ENCODE measurements at places on chromosomes 3 and 15. TPM values are rescaled to one million over a fixed set of nuclear protein-coding genes. Genes with fewer than 3 reads are reported as not detected.

The CPOX gene
- 50.6 TPM for total RNA-seq

The PGBD4 gene
- 1.9 TPM for total RNA-seq

The TMC3 gene
- total RNA-seq = 3.9 TPM

The IL16 gene
- not detected for total RNA-seq

The BOC gene
- total RNA-seq = 1.3 TPM

The CFAP100 gene
- total RNA-seq = not detected

The CCDC54 gene
- total RNA-seq = not detected

The CHRM5 gene
- not detected for total RNA-seq

The LRTM1 gene
- total RNA-seq = not detected

The HHATL gene
- not detected for total RNA-seq

The LIPC gene
- under 0.01 TPM for total RNA-seq

The SCG5 gene
- total RNA-seq = 54.4 TPM

The CAMP gene
- not detected for total RNA-seq

The SPTBN5 gene
- total RNA-seq = 0.38 TPM

The KCNMB3 gene
- total RNA-seq = 0.85 TPM

The ACKR4 gene
- 6.8 TPM for total RNA-seq

The PYDC2 gene
- not detected for total RNA-seq

The ITIH1 gene
- 0.56 TPM for total RNA-seq

The ZBTB47 gene
- 28.6 TPM for total RNA-seq

The SCAMP5 gene
- 4.0 TPM for total RNA-seq

The PPM1M gene
- total RNA-seq = 18.8 TPM

The BTD gene
- 21.9 TPM for total RNA-seq

The CCDC39 gene
- not detected for total RNA-seq

The TMEM207 gene
- total RNA-seq = not detected

The TXNRD3 gene
- total RNA-seq = 9.0 TPM

The SNTN gene
- not detected for total RNA-seq

The RTP1 gene
- under 0.01 TPM for total RNA-seq

The OR5AC2 gene
- total RNA-seq = not detected

The CCR2 gene
- not detected for total RNA-seq

The TTC21A gene
- 2.8 TPM for total RNA-seq

The NCEH1 gene
- 53.1 TPM for total RNA-seq

The EPHA6 gene
- not detected for total RNA-seq

The UNC13C gene
- total RNA-seq = not detected

The SPATA12 gene
- not detected for total RNA-seq

The TMEM41A gene
- total RNA-seq = 9.0 TPM

The DNAH1 gene
- total RNA-seq = 2.0 TPM

The HHLA2 gene
- total RNA-seq = under 0.01 TPM

The TICRR gene
- 3.7 TPM for total RNA-seq

The CFAP44 gene
- 35.8 TPM for total RNA-seq

All from regular cardiac myocyte (primary cell).